ENCODE measurements at places on chromosomes 3 and 15.
A peak's percentile ranks its signal among the peaks of the same experiment; 100 is the strongest.

DNA sequence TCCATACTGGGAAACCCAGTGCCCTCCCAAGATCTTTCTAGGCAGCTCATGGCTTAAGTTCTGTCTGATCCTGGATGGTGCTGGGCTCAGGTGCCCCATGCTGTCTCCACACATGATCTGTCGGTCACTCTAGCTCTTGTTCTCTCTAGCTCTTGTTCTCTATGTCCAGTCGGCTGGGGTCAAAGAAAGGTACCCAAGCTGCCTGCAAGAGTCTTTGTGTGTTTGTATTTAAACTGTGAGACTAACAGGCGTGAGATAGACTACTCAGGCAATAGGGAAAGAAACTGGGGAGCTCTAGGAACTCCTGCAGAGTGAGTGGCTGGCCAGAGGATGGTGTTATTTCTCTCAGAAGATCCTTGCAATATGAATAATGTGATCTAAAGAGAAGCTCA, 40.2 kb downstream of the GPR156 start:
- no peak for DNase-seq

DNA sequence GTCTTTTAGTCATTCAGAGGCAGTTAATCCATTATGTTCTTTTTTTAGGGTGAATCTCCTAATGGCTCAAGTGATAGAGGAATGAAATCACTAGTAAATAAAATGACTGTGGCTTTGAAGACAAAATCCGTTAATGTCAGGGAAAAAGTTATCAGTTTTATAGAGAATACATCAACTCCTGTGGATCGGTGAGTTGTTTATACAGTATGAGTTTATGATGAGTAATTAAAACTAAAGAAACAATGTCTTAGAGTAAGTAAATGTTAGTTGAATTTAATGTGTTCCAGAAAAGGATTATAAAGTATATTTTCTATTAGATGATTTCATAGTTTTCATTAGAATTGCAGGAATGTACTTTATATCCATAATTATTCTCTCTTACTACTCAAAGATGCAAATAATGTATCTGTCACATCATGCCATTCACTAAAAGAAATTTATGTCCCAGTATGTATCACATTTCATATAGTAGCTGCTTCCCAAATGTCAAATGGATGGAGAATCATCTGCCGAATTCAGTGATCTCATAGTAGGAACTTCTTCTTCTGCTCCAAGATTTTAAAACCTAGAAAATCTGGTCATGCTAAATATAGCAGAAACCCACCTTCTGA, 24.1 kb upstream of the NIT2 start:
- DNase-seq = no peak

DNA sequence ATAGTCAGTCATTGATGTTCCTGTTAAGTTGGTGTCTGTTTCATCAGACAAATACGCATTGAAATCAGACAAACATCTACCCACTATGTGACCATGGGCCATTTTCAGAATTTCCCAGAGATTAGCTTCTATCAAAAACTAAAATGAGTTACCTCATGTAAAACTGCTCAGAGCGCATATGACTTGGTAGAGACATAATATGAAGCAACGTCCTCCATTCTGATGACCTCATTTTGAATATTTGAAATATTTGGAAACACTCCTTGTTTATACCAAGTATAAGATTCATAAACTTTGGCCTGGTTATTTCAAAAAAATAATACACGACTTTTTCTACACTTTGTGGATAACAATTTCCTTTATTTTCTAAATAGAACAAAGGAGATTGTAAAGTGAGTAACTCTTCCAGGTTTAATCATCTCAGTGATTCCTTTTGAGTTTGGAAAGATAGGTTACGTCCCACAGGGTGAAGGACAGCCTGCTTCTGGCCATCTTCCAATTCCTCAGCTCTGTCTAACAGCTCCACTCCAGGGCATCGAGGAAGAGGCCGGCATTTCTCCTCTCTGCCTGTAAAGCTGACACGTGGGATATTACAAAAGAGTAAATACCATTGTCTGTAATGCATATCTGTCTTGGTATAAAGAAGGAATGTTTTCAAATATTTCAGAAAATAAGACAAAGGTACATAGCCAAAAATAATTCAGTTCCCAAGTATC, 122.6 kb downstream of the CADM2 start:
- DNase-seq = no peak

DNA sequence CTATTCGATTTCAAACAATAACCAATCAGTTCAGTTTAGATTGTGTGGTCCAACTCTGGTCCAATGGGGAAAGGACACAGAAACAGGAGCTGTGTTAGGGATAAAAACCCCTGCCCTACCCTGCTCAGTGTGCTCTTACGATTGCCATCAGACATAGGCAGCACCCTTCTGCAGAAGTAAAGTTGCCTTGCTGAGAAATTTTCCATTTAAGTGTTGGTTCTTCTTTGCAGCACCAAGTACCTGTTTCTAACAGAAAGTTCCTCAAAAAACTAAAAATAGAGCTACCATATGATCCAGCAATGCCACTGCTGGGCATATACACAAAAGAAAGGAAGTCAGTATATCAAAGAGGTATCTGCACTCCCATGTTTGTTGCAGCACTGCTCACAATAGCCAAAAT, 206.2 kb upstream of the CNTN4 start:
- DNase-seq = no peak

DNA sequence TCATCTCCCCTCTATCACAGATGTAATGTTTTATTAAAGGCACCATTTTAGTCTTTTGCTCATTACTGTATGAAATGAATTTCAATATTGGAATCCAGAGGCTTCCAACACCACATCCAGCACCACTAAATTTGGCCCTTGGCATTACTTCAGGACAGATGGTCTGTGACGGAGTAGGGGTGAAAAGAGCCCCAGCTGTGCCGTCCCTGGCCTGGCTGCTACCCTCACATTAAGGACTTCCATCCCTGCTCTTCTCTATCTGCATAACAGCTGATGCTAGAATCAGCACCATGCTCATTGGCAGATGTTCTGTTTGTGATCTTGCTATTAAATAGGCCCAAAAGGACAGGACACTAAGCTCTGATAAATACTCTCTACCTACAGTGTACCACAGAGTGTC, 152.9 kb downstream of the IL1RAP start:
- no peak for DNase-seq

DNA sequence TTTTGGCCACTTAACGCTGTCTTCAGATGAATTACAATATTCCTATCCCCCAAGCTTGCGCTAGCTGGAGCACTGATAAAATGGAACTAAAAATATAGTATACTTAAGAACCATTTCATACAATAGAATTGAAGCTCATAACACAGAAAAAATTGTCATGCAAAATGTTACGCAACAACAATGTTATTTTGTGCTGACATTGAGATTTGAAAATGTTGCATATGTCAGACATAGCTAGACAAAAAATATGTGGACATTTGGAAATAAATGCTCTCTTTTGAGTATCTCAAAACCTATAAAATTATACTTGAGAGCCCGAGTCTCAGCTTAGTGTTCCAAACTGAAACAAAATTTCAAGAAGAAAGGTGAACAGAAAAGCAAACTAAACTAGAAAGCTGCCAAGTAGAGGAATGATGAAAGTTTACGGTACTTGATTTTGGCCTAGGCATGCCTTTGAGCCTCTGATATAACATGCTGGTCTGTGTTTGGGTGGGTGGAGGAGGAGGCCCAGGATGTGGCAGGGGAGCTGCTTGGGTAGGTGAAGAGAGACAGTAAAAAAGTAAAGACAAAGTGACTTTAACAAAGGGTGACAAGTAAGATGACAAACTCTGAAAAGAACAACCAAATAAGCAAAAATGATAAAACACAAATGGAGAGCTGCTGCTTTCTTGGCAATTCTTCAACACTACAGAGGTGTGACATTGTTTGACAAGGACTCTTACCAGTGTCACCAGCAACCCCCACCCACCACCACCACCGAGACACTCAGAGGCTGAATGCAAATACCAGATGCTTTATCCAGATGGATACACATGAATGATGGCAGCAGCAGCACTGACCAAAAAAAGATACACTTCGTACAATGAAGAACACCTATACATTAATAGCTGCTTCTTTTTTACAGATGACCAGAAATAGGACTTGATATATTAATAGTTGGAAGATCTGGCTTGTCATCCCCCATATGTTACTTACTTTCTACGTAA, 129.3 kb upstream of the FEZF2 start:
- DNase-seq = no peak

- DNase-seq = no peak
These were observed 11.4 kb upstream of the CCDC174 start for GRCh38 chr3:14640157-14640562.

- peak; percentile 42 for DNase-seq
These were observed 212.4 kb downstream of the OPA1 start for GRCh38 chr3:193805448-193805847.

Measured in T1000 (cell line).